ENCODE measurements at places on chromosomes 1 and 21.
A peak's percentile ranks its signal among the peaks of the same experiment; 100 is the strongest.

- peak; percentile 26 for DNase-seq
Measured at GRCh38 chr1:232880354-232880753, 70.1 kb upstream of the NTPCR start.

DNA sequence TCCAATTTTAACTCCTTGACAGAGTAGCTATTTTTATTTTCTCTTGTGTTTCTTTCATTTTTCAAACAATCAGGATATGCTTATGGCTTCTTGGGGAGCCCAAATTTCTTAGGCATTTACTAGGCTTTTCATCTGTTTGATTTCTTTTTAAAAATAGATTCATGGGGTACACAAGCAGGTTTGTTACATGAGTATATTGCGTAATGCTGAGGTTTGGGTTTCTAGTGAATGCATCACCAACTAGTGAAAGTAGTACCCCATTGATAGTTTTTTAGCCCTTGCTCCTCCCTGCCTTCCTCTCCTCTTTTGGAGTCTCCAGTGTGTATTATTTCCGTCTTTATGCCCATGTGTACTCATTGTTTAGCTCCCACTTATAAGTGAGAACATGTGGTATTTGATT is 190.7 kb downstream of the CENPF start:
- no peak for DNase-seq

GRCh38 chr1:168514455-168514854 is 29.3 kb downstream of the XCL2 start:
- no peak for DNase-seq

- DNase-seq, result no peak
Measured at GRCh38 chr1:162475089-162475488, 22.5 kb upstream of the UHMK1 start.

GRCh38 chr1:89855413-89856123 is 34.7 kb downstream of the LRRC8D start:
- no peak for DNase-seq

DNA sequence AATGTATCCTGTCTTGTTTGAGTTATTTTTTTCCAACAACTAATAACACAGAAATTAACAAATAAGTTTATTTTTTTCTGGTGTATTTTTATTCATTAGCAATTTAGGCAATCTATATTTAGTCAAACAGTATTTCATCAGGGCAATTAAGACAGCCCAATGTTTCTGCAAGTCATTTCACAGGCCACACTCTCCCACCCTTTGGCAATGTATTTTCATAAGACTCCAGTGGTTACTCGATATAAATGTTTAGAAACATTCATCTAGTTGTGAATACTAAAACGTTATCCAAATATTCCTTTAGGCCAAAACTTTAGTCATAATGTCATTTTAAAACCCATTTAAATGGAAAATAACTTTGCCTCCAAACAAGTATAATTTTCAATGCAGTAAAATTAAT is 142.1 kb downstream of the KCNT2 start:
- no peak for DNase-seq
